Activated CD8-positive, alpha-beta T cell treated with anti-CD3 and anti-CD28 coated beads for 36 hours (primary cell): ENCODE measurements at places on chromosomes 5 and 9. TPM values are rescaled to one million over a fixed set of nuclear protein-coding genes. Genes with fewer than 3 reads are reported as not detected.

FSTL4 gene
- total RNA-seq, result not detected

- no peak for DNase-seq
These were observed 14.2 kb downstream of the EEIG1 start for GRCh38 chr9:127966416-127967150.

DNA sequence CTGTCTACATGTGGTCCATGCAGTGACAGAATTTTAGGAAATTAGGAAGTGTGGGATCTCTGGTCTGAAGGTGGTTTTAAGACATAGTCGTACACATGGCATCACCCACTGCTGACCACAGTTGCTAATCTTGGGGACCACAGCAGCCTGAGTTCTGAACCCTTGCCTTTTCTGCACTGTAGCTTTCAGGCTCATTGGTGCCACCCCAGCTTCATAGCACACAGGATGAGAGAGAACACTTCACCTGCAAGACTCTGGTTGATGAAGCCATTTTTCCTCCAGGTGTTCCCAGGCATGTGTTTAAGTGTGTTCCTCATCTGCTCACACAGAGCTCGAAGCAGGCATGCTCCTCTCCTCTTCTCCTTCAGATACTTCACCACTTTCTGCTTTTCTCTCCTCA is 68.2 kb upstream of the S1PR3 start:
- no peak for DNase-seq

DNA sequence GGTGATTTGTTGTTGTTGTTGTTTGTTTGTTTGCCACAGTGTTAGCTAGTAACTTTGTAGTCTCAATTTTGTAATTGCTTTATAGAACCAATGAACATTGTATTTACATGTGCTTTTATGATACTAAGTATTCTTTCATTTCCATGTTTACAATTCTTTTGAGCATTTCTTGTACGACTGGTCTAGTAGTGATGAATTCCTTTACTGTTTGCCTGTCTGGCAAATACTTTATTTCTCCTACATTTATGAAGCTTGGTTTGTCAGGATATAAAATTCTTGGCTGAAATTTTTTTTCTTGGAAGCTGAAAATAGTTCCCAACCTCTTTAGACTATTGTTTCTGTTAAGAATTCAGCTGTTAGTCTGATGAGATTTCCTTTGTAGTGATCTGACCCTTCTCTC is 55.6 kb upstream of the SNCAIP start:
- DNase-seq, result no peak

GFRA3 gene
- total RNA-seq, result not detected

ARSK gene
- total RNA-seq, result 5.0 TPM

IFNB1 gene
- total RNA-seq, result 1.1 TPM

AHRR gene
- total RNA-seq, result 26.3 TPM

SYK gene
- total RNA-seq, result 0.56 TPM

DNA sequence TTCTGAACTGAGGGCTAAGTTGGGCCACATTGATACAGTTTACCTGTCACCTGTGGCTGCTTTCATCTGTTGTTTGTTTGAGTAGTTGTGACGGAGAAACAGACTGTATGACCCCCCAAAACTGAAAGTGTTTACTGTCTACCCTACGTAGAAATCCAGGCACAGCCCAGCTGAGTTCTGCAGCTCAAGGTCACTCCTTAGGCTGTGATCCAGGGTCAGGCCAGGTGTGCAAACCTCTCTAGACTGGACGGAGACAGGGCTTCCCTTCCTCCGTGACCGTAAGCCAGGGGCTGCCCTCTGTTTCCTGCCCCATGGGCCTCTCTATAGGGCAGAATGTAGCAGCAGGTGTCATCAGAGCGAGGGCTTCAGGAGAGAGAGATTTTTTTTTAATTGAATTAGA is 207.9 kb upstream of the OTULINL start:
- no peak for DNase-seq

DNA sequence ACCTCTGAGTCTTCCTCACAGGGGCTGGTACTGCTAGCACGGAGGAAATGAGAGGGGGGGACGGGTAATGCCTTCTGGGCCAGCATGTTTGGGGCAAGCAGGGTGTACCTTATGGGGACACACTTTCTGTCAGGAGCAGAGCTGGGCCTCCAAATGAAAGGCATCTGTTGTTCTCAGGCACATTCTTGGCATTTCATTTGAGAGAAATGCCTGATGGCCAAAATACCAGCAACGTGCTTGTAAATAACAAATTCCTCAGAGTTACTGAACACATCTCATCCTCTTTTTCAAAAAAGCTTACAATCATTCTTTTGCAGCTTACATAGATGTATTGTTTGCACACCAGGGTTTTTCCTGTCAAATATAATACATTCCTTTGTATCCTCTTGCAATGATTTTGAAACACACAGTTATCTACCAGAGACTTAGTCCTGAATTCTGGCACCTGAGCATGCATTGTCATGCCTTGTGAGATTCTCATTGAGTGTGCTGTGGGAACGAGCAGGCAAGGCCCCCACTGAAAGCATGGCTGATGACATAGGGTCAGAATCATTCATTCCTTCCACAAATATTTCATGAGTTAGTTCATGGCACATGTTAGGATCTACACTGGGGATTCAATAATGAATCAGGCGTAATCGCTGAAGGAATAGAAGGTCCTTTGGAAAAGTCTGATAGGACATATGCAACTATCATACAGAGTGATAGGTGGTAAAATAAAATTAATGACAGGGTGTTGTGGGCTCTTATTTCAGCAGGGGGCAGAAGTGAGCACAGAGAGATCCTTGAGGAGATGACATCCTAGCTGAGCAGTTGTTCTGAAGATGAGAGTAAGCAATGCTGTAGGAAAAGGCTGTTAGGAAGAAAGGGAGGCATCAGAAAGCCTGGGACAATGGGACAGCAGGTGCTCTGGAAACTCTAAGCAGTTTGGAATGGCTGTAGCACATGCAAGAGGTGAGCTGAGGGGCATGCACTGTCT is 260.9 kb upstream of the TUT7 start:
- peak; percentile 16 for DNase-seq

SH3GL2 gene
- total RNA-seq, result not detected

EMB gene
- 67.1 TPM for total RNA-seq

DNA sequence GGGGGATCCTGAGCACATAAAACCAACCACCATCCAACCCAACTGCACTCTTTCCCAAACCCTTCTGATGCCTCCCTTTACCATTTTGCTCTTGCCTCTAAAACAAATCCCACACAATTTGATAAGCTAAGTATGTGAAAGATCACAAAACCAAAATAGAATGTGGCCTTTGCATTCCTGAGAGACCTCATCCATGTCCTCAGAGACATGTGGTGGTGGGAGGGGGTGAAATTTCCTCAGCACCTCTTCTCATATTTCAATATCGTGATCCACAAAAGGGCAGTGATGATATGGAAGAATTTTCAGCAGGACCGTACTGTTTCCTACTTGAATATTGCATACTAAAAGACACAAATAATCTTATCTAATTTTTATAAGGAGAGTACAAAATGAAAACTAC is 423.3 kb downstream of the TLE1 start:
- DNase-seq, result no peak

DNA sequence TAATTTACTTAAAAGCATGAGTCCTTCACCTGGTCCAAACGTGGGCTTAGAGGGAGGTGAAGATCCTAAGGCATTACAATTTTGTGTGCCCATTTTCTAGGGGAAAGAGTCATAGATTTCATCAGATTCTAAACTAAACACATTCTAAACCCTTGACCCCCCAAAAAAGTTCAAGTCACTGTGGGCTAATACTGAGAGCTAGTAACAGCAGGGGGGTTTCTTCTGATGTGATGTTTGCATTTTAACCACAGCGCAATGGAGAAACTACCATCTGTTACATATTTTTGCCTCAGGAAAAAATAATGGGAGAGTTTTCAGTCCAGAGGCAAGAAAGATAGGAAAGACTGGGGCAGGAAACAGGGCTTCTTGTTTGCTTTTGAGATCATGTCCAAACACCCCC is 110.8 kb upstream of the SLC1A3 start:
- DNase-seq, result no peak

DNA sequence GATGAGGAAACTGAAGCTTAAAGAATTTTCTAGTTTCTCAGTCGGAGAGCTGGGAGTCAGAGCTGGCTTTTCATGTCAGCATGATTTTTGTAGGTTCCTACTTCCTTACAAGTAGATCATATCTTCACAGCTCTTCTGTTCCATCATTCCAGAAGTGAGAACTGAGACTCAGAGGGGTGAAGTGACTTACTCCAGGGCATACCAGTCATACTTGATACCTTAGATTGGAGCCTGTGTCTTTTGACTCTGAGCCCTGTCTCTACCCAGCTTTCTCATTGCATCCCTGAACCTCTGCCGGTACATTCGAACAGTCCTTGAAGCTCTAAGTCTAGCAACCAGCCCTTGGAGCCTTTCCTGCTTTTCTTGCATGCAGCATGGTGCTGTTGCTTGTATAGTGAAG is 53.3 kb downstream of the MCCC2 start:
- DNase-seq, result no peak

LYSMD3 gene
- 14.7 TPM for total RNA-seq

DNA sequence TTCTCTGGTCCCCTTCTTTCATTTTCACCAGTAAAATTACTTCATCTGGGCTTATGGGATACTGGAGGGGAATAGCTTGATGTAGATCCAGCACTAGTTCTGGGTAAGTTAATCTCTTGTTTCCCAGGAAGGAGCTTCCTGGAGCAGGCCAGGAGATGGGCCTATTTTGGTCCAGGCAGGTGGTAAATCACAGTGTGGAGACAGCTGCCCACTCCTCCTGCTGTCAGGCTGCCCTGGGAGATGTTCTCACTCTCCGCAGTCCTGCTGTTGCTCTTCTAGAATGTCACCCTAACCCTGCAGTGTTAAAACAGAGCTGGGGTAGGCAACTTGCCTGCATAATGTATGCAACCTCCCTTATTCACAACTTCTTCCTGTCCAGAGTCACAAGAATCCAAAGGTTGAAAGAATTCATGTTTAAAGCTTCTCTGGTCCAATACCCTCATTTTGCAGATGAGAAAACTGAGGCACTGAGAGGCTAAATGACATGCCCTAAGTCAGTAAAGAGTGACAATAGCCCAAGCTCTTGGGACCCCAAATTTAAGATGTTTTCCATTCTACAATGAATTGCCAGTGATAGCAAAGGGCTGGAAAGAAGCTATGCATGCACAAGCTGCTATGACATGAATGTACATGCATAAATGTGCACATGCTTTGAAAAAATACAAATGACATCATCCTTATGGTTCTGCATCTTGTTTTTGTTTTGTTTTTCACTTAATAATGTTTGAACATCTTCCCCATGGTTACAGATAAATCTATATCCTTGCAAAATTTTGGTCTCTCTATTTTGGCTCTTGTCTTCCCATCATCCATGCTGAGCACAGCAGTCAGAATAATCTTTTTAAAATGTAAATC is 71.8 kb upstream of the ADRA1B start:
- no peak for DNase-seq

- DNase-seq, result no peak
These were observed 344.0 kb downstream of the PRR16 start for GRCh38 chr5:120808135-120808534.

GRCh38 chr9:131393622-131394463 is at the start of gene PRRC2B:
Gene PRRC2B, plus strand, starts transcription at chr9:131394086. Its CDS starts 36,059 bp downstream, at chr9:131430145.
- DNase-seq, result peak; percentile 84

DNA sequence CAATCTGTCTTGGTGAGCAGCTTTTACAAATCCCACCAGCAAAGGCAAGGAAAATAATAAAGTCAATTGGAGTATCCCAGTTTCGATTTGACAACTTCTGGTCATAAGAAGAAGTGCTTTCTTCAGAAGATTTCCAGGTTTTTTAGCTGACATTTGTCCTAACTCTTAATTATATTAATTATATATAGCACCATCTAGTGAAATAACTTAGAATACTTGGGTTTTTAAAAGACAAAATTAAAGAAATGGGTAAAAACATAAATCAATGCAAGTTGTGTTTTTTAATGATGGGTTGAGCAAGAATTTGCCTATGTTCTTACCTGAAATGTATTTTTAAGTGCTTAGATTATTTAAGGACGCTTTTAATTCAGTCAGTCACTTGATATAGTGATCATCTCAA is 421.8 kb downstream of the ACTL7B start:
- no peak for DNase-seq

- DNase-seq, result no peak
These were observed 775 bp upstream of the LHX2 start for GRCh38 chr9:124010665-124011321.

DNA sequence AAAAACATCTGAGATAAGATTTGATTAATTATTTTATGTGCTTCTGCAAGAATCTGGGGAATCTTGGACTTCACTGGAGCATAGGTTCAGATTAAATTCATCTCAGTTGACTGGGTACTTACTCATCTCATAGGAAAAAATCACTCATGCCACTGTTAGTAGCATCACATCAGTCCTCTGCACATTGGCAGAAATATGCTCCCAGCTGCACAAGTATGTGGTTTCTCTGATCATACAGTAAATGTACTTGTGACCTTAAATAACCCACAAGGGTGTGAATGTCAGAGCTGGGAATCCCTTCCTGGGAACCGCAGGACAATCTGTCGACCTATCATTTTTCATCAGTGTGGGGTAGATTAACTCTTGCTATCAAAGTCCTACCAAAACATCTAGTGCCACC is 203.7 kb upstream of the SLC24A2 start:
- DNase-seq, result peak; percentile 42

GRM6 gene
- total RNA-seq, result not detected

DNA sequence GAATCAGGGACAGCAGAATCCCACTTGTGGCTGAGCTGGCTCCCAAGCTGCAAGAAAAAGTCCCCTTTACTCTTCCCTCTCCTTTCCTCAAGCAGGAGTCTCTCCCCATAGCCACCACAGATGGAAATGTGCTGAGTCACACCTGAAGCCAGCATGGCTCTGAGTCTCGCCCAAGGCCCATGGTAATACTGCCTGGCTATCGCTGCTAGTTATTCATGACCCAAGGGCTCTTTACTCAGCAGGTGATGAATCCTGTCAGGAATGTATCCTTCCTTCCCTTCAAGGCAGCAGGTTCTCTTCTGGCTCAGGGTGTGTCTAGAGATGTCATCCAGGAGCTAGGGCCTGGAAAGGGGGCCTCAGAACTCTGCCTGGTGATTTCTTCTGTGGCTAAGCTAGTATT is 403.3 kb upstream of the PTPRD start:
- DNase-seq, result no peak

GRCh38 chr5:74186356-74187315 is 453.9 kb downstream of the ENC1 start:
- no peak for DNase-seq

- DNase-seq, result no peak
These were observed 21.8 kb downstream of the IRF1 start for GRCh38 chr5:132468656-132469379.

GRCh38 chr5:113900141-113900540 is 386.6 kb downstream of the YTHDC2 start:
- DNase-seq, result no peak
